Breast epithelium (tissue), 4 donors: ENCODE measurements at places on chromosomes 5 and 9. TPM values are rescaled to one million over a fixed set of nuclear protein-coding genes. Genes with fewer than 3 reads are reported as not detected.

- no peak for DNase-seq
Observed at GRCh38 chr9:108885643-108886348, 23.7 kb downstream of the ACTL7A start.

- DNase-seq: no peak
Observed at GRCh38 chr5:111478898-111479297, 33.4 kb downstream of the STARD4 start.

DNA sequence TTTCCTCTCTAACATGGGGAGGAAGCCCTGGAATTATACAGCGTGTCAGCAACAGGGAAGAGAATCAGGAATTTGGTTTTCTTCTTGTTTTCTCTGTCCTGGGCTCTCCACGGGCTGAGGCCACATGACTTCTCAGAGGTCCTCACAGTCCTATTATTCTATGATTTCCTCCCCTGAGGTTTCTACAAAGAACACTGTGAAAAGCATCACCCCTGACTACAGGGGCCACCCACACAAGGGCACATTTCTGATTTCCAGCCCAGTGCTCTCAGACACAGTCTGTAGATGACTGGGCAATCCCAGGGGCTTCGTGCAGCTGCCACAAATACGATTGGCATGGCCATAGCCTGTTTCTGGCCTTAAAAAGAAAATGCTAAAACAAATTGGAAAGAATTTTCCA is 284.9 kb downstream of the CEMIP2 start:
- DNase-seq: no peak

- no peak for DNase-seq
Observed at GRCh38 chr9:132383462-132383883, 23.2 kb downstream of the TTF1 start.

DNA sequence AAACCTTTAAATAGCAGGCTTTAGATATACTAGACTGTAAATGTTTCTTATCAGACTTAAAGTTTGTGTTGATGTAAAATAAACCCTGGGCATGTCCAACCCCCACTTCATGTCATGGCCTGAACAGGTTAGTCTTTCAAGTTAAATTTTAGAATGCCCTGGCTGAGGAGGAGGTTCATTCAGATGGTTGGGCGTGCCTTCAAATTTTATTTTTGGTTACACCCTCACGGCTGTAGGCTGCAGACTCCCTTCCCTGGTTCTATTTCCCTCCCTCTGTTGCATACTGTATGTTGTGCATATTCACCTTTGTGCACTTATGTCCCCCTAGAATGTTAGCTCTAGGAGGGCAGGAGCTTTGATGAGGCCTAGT is 5.3 kb upstream of the BICD2 start:
- no peak for DNase-seq

Gene CCDC152
- total RNA-seq: 0.88 TPM

GRCh38 chr5:123044926-123045617 is 8.5 kb upstream of the PPIC start:
- DNase-seq: no peak

DNA sequence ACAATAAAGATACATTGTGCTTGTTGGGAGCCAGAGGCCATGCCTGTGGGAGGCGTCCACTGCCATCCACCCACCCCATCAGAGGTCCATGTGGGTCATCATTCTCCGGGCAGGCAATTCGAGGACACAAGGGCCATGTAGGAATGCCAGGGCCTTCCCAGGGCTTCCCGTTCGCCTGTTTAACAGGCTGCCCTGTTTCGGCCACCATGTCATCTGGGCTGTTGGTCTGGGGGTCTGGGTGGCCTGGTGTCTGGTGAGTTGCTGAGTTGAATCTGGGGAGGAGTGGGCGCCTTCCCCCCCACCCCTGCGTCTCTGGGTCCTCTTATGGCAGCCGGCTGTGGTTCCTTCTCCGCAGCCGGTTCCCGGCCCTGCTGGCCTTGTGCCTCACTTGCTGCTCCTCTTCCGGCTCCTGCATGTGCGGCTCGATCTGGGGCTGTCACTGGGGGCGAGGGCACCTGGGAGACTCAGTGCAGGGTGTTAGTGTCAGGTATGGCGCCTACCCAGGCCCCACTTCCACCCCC is 117.4 kb downstream of the WNK2 start:
- no peak for DNase-seq

- no peak for DNase-seq
Observed at GRCh38 chr9:130192382-130192999, 20.3 kb downstream of the NCS1 start.

DNA sequence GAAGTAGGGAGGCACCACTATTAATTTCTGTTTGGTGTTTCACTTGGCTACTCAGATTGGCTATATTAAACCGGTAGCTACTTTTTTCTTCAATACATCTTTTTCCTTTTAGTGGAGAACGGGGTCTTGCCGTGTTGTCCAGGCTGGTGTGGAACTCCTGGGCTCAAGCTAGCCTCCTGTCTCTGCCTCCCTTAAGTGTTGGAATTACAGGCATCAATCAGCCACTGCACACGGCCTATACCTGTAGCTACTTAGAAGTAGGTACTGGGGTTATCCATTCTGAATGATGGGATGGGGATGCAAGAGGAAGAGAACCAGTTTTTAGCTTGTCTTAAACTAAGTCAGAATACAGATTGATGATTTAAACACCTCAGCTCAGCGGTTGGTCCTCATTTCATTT is 1.7 kb downstream of the UBE2D2 start:
- DNase-seq: no peak

Gene SH3TC2
- 9.4 TPM for total RNA-seq

Gene SPATA6L
- 22.5 TPM for total RNA-seq

Gene C5orf58
- not detected for total RNA-seq

DNA sequence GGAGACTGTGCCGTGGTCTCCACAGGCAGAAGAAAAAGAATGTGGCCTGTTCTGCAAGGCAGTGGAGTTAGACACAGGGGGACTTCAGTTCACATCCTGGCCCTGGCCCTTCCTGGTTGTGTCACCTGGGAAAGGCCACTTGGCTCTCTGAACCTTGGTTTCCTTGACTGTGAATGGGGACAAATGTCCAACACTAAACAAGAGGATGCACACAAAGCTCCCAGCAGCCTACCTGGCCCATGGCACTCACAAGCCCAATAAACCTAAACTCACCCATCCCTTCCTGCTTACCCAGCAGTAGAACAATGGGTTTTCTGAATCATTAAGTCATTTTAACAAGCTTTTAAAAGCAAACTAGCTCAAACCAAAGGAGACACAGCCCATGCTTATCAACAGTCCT is 103.9 kb downstream of the FRMD3 start:
- DNase-seq: no peak

DNA sequence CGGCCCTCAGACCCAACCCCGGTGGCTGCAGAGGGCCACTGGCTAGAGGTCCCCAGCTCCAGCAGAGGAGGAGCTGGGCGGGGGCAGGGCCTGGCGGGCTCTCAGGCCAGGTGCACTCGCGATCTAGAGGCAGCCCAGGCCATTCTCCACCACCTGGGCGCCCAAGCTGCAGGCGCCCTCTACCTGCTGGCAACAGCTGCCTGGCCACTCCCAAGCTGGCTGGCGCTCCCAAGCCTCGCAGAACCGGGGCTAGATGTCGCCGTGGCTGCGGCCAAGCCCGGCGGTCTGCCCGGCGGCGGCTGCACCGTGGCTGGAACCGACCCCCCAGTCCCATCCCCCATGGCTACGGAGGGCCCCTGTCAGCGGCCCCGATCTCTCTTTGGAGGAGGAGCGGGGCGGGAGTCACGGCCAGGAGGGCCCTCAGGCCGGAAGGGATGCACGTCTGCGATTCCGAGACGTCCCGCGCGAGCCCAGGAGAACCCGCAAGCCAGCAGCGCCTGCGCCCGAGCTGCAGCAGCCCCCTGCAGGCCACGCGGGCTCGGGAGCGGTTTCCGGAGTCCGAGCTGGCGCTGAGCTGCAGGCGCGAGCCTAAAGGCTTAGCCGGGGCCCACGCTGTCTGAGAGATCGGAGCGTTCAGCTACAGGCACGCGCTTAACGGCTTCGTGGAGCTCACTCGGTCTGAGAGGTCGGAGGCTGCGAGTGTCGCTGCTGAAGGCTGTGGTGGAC is 44.3 kb upstream of the BICD2 start:
- peak; percentile 70 for DNase-seq

- no peak for DNase-seq
Observed at GRCh38 chr5:165014439-165014838, 1509.0 kb downstream of the MAT2B start.

DNA sequence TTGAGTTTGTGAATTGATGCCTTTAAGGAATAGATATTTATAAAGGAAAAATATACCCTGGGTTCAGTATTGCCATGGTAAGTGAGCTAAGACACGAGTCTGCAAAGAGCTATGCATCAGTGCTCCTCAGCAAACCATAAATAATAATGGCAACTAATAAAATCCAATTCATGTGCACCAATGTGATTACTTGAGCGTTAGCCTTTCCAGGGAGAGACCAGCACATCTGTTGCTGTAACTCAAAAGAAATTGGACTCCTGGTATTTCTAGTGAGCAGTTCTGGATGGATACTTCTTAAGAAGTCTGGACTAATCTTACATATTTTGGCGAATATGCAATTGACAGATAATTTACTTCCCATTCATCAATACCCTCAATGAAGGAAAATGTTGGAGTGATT is 373.3 kb downstream of the ARHGEF28 start:
- no peak for DNase-seq

GRCh38 chr9:121230256-121230655 is 28.6 kb upstream of the RAB14 start:
- no peak for DNase-seq

DNA sequence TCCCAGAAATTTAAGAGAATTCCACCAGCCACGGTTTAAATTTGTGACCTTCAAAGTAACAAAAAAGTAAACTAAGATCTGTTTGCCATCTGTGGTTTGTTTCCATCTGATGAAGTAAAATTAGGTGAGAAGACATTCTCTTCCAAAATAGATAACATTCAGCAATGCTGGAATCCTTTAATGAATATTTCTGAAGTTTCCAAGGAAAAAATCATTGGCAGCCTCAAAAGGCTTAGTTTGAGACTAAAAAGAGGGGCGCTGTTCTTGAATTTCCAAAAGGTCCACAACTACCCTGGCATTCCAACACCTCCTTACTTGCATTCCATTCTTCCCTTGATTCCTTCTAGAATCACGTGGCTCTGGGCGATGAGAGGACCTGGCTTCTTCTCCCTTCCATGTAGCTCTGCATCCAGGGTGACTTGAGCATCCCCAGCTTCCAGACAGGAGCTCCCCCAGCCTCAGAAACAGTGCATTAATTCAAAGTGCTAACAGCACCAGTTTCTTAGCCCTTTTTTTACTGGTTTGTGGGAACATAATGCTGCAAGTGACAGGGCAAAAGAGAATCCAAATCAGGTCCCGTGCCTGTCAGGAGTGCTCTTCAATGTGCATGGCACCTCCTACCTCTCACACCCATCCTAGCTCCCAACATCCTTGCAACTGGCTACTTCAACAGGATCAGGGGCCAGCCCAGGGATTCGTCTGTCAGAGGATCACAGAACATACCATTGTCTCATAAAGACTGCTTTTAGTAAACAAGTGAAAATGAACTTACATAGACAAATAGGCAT is 191.5 kb upstream of the S1PR3 start:
- DNase-seq: no peak

GRCh38 chr9:90579181-90579580 is 63.4 kb downstream of the DIRAS2 start:
- DNase-seq: no peak

DNA sequence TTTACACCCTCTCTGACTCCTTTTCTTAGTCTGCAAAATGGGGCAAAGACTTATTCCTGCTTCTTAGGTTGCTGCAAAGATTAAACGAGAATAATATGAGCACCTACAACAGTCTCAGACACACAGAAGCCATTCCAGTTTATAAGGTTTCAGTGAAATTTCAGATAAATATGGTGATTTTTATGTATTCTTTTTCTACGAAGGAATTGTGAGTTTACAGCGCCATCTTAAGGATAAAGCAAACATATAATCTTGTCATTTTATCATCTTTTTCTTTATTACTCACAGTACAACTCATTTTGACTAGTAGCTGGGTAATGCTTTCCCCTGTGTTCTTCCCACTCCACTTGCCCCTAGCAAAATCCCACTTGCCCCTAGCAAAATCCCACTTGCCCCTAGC is 29.2 kb upstream of the SMC5 start:
- DNase-seq: no peak

Gene CCDC183
- 5.7 TPM for total RNA-seq

DNA sequence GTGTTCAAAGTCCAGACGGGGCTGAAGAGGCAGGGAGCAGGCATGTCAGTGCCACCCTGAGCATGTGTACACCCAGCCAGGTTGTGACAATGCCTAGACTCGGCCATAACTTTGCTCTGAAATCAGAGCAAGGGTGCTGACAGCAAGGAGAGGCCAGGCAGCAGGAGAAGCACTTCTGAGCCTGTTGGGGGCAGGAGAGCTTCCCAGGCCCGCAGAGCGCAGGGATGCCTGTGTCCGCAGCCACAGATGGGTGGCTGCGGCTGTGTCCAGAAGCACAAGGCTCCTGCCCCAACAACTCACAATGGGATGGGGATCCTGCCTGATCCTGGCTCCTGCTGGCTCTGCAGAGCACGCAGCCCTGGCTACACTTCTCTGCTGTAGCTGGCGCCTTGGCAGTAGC is 373.9 kb downstream of the CHSY3 start:
- no peak for DNase-seq

Gene PDE8B
- 4.9 TPM for total RNA-seq

DNA sequence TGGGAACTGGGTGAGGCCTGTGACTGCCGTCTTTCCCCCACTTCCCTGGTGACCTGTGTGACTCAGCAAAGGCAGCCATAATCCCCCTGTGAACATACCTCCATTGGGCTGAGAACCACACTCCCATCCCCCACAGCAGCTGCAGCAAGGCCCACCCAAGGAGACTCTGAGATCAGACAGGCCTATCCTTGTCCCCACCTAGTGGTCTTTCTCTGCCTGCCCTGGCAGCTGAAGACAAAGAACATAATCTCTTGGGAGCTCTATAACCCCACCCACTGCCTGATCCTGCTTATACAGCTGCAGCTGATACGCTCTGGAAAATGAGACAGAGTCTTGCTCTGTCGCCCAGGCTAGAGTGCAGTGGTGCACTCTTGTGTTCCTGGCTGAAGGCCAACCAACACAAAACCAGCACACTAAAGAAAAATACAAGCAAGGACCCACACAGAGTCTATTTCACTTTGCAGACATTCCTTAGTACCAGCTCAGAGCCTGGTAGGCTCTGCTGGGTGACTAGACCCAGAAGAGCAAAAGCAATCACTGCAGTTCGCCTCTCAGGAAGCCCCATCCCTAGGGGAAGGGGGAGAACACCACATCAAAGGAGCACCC is 106.7 kb downstream of the MCTP1 start:
- no peak for DNase-seq

DNA sequence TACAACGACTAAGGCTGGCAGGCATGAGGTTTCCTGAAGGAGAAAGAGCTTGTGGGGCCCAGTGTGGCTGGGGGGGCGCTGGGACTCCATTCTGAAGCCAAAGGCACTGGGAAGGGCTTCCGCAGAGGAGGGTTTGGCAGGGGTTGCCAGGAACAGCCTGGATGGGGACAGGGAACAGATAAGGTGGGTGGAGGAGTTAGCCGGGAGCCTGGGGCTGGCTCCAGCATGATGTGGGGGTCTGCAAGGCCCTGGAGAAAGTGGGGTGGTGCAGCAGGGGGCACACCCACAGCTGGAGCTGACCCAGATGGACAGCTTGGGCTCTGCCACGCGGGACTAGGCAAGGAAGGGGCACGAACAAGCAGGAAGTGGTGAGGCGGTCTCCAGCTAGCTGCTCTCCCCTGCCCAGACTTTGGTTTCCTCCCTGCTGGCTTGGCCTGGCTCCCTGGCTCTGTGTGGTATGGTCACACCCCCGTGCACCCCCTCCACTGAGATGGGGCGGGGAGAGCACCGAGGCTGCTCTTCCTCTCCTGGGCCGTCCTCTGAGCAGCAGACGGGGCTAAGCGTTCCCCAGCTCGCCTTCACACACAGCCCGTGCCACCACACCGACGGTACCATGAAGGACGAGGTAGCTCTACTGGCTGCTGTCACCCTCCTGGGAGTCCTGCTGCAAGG is at the start of gene LTC4S:
Gene LTC4S, plus strand, starts transcription at position 519 of the 672 bp plus-strand sequence. Its CDS starts 95 bp downstream, at position 614.
- DNase-seq: peak; percentile 69
